ENCODE measurements at places on chromosomes 2 and 18. TPM values are rescaled to one million over a fixed set of nuclear protein-coding genes. Genes with fewer than 3 reads are reported as not detected.

Gene CDH2
- total RNA-seq, result 0.83 TPM

Gene IL18R1
- 35.8 TPM for total RNA-seq

Gene GPR55
- 0.84 TPM for total RNA-seq

Gene PKDCC
- total RNA-seq, result 156 TPM

Gene ARHGEF33
- 0.76 TPM for total RNA-seq

Gene MYO1B
- 128 TPM for total RNA-seq

Gene UGT1A9
- not detected for total RNA-seq

All from upper lobe of left lung (tissue), 6 donors.